ENCODE measurements at places on chromosomes 7 and 10.

DNA sequence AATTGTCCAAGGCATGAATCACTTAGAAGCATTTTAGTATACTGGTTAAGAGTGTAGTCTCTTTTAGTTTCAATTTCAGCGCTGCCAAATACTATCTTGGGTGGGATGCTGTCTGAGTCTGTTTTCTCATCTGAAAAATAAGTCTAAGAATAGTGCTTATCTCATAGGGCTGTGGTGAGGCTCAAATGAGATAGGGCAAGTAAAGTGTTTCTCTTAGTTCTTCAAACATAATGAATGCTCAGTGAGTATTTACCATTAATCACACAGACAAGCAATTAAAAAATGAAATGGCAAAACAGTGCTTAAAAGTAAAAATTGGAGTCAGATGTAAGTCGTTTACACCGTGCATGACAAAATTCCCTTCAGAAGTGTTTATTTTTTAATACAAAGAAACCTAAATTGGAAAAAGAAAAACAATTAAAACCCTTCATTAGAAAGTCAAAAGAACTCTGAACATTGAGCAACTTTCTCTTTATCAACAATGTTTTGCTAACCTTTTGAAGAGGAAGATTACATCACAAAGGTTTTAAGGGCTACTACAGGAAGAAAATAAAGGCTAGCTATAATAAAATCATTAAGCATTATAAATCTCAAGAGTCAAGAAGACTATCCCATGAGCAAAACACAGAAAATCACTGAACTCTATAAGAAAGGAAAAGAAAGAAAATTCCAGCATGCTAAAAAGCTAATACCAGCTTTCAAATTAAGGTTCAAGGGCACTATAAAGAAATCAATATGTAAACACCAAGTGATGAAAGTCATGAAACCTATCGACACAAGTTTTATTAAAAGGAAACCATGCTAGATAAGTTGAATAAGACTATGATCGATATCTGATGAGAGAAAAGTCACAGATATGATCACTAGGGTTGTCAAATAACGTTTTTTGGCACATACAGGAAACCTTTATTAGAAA is 45.6 kb upstream of the C1GALT1 start:
- DNase-seq = no peak

DNA sequence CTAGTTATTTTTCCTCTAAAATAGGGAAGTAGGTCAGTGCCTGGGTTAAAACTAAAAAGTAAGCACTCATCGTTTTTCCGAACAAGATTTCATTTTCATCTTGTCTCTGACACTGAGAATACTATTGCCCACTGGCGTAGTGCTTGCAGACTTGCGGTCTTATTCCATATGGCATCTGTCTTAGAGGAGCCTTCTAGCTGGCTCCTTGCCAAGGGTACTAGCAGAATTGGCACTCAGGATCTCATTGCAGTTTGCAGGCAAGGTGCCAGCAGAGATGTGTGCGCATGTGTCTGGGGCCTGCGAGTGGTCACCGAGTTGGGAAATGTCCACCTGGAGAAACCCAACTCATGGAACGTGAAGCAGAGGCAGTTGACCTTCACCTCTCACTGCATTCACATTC is 143.4 kb downstream of the CELF2 start:
- DNase-seq = no peak

GRCh38 chr7:155594163-155594732 is 47.9 kb upstream of the CNPY1 start:
- no peak for DNase-seq

DNA sequence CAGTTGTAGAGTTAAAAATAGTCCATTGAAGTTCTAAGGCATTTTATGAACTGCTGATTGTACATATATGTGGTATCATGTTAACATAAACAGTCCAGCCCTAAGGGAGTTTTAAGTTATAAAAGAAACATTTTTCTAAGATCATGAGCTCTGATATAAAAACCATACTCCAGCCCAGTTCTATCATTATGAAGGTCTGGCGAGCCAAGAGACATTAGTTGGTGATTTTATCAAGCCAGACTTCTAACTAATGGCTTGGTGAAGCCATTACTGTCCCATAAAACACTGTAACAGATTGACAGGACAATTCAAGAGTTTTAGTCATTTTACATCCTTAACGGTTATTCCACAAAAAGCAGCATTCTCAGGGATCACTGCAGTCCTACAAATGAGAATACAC is 221.6 kb downstream of the RNLS start:
- DNase-seq = no peak
